NCI-H1417 treated with DMSO at 0.1 percent for 48 hours (cell line): ENCODE measurements at places on chromosomes 7 and 10.

DNA sequence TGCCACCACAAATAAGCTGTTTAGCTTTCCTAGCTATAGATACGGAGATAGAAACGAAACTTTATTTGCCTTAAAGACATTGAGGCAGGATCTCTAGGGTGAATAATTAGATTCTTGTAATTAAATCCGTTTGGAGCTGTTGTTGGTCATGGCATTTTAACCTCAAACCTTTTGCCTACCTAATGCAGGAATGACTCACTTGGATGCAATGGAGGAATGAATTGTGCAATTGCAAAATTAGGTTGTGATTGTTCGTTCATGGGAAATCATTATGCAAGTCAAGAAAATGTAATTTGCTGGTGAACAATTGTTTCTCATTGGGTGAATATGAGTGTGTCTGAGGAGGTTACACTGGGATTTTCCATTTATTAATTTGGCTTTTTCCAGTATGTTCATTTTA lies 703.5 kb downstream of the GATA3 start:
- no peak for DNase-seq

GRCh38 chr10:62133618-62134017 lies 135.0 kb downstream of the RTKN2 start:
- no peak for DNase-seq

- no peak for DNase-seq
Observed at GRCh38 chr10:94107191-94107590, 113.5 kb downstream of the PLCE1 start.

DNA sequence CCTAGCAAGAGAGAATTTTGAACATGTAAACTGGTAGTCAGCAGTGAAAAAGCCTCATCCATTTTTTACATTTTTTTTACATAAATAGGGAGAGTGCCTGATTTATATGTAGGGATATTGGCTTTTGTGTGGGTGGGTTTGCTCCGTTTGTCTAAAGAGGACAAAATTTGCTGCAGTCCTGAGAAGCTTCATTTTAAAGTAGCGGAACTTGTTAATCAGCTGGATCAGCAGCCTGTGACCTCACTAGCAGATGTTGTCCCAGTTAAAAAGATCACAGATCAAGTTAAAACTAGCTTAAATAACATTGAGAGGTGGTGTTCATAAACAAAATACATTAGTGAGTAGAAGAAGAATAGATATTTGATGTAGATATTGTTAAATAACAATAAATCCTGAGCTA lies 2.6 kb downstream of the ATRNL1 start:
- no peak for DNase-seq

- DNase-seq = no peak
Observed at GRCh38 chr10:124353896-124354295, 64.8 kb downstream of the OAT start.

- DNase-seq = no peak
Observed at GRCh38 chr10:99368646-99369045, 39.5 kb downstream of the CNNM1 start.

- no peak for DNase-seq
Observed at GRCh38 chr10:73647211-73647874, 6.1 kb upstream of the MYOZ1 start.

DNA sequence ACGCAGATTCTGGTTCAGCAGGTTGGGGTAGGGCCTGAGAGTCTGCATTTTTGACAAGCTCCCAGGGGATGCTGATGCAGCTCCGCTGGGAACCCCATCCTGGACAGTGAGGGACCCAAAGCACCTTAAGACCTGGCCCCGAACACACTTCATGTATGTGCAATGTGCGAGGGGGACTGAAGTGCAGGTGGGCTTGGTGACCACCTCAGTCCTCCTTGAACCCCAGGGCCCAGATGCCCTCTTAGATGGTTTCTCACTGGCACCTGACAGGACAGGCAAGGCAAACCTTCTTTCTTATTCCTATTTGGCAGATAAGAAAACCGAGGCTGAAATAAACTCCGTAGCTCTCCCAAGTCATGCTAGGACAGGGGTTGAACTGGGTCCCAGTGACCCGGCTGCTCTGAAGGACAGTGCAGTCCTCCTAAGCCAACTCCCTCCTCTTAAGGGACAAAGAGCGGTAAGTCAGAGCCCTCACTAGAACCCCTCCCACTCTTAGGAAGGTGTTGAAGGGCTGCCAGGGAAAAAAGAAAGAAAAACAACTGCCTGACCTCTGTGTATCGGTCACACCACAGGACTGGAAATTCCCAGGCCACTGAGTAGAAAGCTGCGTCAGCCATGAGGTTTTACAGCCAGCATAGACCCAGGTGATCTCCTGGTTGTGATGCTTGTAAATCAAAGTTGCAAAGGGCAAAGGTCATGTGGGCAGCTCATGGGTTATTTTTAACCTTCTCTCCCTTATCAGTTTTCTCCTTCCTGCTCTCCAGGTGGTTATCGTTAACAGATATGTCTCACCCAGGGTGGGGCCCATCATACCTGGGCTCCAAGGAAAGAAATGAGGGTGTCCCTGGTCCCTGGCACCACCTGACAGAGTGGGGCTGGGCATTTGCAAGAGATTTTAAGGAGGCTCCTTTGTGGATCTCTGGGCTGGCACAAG lies 90.9 kb upstream of the SMNDC1 start:
- no peak for DNase-seq

DNA sequence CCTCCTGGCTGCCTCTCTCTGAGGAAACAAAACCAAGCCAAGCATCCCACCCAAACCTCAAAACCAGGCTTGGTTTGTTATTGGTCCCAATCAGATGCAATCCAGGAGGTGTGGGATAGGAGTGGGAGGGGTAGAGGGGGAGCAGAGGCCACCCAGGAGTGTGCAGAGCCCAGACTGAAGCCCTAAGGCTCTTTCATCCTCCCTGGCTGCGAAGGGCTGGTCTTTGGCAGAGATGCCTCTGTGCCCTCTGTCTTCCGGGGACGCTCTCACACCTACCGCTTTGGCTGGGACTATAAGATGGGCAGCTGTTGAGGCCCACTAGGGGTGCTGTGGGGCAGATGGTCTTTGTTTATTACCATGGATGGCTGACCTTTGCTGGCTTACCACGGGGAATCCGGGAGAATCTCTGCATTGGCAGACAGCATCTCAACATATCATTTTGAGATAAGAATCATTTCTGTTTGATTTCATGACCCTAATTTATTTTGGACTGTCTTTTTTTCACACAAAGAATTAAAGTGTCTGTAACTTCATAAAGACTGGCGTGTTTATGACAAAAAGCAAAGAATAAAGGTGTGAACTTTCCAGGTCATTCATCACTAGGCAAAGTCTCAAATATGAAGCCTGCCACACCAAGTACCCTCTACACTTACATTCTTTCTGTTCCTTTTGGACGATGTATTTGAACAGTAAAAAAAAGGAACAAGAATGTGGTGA lies 6.5 kb upstream of the DENND2A start:
- no peak for DNase-seq

- DNase-seq = no peak
Observed at GRCh38 chr7:36599645-36600313, 124.5 kb downstream of the AOAH start.

DNA sequence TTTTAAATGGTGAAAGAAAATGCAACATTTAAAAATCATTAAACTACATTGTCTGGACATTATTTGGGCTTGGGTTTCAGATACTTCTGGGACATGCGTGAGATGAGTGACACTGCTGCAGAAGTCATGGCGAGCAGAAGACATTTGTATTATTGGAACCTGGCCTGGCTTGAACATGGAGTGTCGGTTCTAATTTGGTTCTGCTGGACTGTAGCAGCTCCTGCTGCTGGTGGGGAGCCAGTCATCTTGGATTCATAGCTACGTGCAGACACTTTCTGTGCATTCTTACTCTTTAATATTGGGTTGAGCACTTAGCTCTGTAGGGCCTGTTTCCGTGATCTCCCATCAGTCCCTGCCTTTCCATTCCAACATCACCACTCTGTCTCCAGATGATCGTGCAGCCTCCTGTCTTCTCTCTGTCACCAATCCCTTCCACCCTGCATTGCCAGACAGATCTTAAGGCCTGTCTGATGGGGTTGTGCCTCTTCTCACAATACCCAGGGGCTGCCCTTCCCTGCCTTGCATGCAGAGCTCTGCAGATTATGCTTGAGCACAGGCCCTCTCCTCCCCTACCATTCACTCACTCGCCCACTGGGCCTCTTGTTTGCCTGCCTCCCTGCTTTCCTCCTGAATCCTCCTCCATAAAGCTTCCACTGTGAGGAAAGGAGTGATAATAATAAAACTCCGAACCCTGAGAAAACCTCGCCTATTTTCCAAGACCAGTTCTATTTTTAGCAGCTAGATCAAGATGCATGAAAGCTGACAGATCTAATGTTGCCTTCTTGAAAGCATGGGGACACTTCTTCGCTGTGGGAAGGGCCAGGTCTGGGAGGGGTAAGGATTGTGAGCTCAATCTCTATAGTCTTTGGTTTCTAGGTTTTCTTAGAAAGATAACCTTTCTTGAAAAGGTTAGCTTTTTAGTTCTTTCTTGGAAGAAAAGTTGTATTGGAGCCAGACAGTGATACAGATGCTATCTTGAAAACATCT lies 32.9 kb downstream of the CELF2 start:
- DNase-seq = no peak

- no peak for DNase-seq
Observed at GRCh38 chr7:1969459-1970284, 263.1 kb downstream of the MAD1L1 start.

- no peak for DNase-seq
Observed at GRCh38 chr7:125834421-125834820, 904.8 kb upstream of the POT1 start.

DNA sequence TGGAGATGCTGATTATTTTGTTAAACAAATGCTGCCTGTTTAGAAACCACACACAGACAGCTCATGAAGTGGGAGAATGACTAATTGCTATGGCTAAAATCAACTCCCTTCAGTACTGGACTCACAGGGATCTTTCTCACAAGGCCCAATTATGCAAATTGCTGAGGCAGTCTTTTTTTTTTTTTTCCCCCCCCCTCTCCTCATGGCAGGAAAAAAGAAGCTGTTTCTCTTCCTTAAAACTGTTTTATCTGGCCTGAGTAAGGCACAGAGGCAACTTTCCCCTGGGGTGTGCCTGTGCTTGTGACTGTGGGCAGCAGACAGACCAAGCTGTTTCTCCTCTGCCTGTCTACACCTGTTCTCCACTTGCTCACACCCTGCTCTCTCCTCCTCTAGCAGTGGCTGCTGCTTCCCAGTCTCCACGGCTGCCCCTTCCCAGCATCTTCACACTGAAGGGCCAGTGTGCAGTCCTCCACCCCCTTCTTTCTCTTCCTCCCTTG lies 65.4 kb upstream of the STEAP1B start:
- DNase-seq = no peak

- no peak for DNase-seq
Observed at GRCh38 chr7:1872191-1873069, 202.4 kb downstream of the ELFN1 start.

- DNase-seq = no peak
Observed at GRCh38 chr10:110700947-110701616, 56.9 kb downstream of the RBM20 start.

- DNase-seq = no peak
Observed at GRCh38 chr10:131817866-131818509, 82.8 kb upstream of the PPP2R2D start.

- DNase-seq = no peak
Observed at GRCh38 chr10:69253171-69253570, 25.1 kb upstream of the HK1 start.

GRCh38 chr7:92336662-92337340 lies 91.0 kb downstream of the ANKIB1 start:
- no peak for DNase-seq

DNA sequence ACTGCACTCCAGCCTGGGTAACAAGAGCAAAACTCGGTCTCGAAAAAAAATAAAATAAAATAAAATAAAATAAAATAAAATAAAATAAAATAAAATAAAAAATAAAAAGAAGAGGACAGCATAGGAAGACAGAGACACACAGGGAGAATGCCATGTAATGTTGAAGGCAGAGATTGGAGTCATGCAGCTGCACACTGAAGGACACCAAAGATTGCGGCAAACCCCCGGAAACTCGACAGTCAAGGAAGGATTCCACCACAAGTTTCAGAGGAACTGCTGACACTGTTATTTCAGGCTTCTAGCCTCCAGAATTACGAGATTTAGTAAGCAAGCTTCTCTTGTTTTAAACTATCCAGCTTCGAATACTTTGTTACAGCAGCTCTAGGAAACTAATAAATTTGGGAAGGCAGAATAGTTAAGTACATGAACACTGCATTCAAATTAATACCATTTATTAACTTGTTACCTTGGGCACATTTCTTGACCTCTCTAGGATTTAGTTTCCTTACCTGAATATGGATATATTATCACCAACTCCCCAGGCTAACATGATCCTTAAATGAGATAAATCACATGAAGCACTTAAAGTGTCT lies 9.5 kb downstream of the CPED1 start:
- DNase-seq = no peak

- DNase-seq = no peak
Observed at GRCh38 chr7:116197360-116197759, 13.0 kb upstream of the TES start.

DNA sequence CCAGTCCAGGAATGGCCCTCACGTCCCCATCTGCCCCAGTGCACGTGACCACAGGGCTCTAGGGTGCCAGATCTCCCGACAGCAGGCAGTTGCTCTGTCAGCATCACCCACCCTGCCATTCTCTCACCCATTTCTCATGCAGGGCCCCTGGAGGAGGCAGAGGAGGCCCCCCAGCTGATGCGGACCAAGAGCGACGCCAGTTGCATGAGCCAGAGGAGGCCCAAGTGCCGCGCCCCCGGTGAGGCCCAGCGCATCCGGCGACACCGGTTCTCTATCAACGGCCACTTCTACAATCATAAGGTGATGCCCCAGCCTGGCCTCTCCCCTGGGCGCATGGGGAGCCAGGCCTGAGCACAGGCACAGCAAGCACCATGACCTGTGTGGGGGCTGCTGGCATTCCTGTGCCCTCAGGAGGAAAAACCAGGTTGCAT lies 6.1 kb upstream of the DEPP1 start:
- DNase-seq = no peak

DNA sequence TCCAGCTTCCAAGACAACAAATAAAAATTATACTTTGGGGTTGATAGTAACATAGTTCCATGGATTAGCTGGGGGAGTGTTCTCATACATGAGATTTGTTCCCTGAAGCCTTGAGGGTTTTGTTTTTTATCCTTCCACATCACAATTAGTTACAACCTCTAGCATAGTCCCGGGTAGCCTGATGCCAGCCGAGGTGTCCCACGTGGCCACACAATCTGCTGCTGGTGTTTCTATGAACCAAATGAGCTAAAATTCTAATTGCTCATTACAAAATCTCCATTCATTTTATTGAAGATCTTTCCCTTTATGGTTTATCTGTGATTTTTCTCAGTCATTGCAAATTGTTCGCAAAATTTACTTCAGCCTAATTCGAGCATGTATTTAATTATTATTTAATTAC lies 84.7 kb downstream of the CACNA2D1 start:
- no peak for DNase-seq
